Activated CD4-positive, CD25-positive, alpha-beta regulatory T cell treated with anti-CD3 and anti-CD28 coated beads, Interleukin-2, amount 50 U/mL, for 16 hours (primary cell): ENCODE measurements at places on chromosomes 7 and 10.

DNA sequence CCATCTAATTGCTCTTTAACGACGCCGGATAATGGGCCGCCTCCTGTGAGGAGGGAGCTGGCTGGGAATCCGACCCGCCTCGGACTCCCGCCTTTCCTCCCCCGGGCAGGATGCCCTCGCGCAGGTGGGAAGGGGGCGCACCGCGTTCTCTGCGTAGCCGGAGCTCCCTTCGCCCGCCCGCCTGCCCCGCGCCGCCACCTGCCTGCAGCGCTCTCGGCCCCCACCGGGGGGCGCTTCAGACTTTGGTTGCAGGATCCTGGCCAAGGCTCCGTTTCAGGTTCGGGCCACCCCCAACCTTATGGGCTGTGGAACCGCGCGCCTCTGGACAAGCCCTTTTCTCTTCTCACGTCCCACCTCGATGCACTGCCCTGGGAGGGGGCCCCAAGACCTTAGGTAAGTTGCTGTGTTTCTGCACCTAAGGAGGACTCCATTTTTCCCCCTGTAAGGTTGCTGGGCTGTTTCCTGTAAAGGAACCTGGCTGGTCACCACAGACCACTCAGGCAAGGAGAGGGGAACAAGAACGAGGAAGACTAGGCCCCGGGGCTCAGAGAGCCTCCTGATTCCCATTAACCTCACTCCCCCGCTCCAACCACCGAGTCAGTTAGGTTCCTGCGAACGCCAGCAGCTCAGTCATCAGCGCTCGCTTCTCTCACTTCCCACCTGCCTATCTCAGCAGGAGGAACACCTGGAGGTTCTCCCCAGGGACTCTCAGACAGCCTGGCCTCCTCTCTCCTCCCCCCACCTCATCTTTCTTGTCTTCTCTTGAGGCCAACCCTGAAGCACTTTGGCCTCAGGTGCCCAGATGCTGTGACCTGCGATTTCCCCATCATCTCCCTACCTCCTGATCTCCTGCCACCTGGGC lies 11.3 kb upstream of the KAZALD1 start:
- DNase-seq, result peak; percentile 50

DNA sequence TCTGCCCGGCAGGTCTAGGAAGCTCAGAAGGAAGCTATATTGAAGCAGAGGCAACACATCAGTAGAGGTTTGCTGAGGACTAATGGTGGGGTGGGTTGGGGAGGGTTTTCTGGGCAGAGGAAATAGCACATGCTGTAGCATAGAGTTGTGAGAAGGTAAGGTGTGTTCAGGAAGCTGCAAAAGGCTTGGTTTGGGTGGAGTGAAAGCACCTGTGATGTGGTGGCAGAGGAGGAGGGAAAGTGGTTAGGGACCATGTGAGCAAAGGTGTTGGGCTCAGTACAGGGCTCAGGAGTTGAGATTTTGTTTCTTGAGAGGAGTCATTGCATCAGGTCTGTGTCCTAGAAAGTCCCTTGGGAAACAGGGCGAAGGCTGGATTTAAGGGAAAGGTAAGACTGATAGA lies 294.6 kb downstream of the SORCS3 start:
- no peak for DNase-seq

DNA sequence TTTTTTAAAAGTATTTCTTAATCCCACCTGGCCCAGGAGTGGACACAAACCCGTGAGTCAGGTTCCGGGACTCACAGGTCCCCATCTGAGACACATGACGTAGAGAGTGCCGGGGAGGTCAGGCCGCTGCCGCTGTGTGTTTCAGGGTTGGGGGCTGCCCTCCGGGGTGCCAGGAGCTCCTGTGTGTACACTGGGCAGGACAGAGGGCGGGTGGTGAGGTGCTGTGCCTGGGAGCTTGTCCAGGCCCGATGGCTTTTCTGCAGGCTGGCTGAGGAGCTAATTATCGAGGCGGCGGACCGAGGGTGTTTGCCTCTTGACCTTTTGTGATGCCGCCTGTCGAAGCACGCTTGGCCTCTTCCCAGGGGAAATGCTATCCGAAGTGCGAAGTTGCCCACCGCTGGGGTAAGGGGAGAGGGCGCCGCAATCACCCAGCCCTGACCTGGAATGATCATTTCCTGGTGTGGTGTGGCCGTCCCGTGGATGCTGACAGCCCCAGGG lies 42.1 kb downstream of the FOXL3 start:
- DNase-seq, result no peak

DNA sequence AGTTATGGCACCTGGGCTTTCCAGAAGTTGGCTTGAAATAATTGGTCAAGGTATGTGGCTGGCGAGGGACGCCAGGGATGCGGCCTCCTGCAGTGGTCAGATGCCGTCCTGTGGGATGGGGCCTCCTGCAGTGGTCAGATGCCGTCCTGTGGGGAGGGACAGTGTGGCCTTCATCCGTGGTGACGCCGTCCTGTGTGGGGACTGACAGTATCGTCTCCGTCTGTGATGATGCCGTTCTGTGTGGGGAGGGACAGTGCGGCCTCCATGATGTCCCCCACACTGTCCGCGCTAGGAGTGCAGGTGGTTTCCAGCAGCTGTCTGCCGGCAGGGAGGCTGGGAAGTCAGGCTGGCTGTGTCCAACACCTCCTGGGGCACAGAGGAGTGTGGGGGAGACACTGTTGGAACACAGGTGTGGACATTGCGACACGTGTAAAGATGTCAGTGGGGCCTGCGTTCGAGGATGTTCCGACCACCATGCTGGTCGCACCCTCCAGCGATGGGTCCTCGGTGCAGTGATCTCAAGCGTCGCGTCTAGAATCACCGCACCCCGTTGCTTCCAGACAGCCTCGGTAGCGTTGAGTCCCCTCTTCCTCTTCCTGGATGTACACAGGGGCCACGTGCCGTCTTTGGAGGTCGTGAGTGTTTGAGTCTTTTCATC lies 52.6 kb downstream of the INPP5A start:
- DNase-seq, result no peak

DNA sequence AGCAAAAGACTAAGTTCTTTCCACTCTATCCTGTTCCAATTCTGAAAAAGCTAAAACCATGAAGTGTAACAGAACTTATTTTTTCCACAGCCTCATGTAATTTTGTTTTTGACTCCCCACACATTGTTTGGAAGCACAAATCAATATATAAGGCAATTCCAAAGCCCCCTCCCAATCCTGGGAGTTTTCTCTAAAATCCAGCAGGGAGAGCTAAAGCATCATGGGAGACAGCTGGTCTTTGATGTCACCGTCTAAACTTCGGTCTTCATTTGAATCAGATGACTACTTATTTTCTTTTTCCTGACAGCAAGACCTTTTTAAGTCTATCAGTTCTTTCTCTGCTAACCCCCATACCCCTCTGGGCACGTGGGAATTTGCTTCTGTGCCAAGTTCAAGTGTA lies 33.3 kb upstream of the PON1 start:
- no peak for DNase-seq

GRCh38 chr10:98300526-98301229 lies 32.7 kb upstream of the LOXL4 start:
- DNase-seq, result no peak

DNA sequence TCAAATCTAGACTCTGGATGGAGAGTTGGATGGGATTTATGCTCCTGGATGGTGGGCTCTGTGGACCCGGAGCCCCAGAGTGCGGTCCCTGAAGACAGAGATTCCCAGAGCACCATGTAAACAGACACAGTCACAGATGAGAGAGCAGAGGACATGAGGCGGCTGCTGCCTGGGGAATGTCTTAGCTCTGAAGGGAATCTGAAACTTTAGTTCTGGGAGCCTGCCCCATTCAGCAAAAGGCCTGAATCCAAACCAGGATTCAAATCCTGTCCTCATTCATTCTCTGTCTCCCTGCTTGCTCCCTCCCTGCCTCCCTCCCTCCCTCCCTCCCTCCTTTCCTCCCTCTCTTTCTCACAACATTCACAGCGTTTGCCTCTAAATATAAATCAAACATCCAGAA lies 49.5 kb upstream of the CALD1 start:
- no peak for DNase-seq

DNA sequence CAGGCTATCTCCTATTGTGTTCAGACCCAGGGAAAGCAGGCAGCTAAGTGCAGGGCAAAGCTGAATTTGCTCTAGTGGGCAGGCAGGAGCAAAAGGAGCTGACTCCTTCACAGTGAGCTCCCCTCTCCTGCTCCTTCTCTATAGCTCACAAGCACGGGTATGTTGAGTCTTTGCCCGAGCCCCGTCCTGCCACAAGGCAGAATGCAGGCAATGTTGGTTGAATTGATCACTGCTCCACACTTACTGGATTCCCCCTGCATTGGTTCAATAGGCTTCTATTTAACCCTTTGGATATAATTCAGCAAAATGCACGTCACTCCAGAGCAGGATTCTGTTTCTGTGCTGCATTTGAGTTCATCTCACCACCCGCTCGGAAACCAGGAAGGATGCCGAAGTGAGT lies 16.2 kb upstream of the C10orf90 start:
- no peak for DNase-seq

- no peak for DNase-seq
Measured at GRCh38 chr7:70487428-70487827, 644.5 kb upstream of the GALNT17 start.

DNA sequence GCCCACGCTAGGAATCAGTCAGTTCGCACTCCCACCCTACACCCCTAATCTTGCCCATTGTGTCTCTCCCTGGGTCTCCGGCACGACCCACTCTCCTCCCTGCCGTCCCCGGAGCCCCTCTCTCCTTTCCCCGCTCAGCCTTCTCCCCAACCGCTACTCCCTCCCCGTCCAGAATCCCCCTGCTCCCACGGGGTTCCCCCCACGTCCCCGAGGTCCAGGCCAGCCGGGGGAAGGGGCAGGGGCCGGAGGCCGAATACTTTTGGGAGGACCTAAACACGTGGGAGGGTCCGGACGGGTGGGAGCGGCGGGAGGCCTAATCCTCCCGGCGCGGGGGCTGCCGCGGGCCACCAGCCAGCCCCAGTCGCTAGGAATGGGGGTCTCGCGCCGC lies 560 bp downstream of the RARRES2 start:
- DNase-seq, result no peak

GRCh38 chr7:153529651-153530165 lies 522.5 kb upstream of the DPP6 start:
- no peak for DNase-seq

DNA sequence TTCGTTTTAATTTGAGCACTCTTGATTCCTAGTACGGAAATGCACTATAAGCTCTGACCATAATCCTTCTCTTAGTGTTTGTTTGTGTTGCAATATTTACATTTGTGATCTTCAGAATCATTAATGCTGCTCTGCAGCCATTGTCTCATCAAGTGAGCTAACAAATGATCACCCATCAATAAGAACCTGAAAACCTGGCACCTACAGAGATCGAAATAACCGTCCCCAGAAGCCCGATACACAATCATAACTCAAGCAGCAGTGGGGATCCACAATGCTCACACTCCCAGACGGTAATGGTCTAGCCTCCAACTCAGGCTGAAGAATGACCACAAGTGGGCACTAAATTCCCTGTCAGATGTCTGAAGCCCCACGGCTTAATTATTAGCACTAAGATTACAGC lies 156.0 kb upstream of the NFE2L3 start:
- DNase-seq, result no peak

DNA sequence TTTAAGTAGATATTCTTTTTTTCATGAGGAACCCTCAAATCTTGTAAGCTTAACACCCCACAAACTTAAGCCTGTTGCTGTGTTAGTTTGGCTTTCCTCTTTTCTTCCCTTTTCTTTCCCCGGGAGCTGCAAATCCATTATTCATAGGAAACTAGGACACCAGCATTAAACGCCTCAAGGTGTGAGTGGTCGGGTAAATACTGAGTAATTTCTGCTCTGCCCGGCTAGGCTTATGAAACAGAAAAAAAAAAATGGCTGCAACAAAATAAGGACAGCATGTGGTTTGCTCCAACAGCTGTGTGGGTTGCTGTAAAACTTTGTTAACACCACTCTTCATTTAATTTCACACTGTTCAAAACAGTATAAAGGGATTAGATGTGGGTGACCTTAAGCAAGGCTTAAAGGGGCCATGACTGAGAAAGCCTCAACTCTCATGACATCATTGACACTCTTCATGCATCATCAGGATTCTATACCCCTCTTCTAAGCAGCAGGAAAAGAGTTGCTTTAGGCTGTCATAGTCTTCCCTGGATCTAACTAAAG lies 104.1 kb downstream of the AOAH start:
- no peak for DNase-seq

GRCh38 chr7:81562581-81562980 lies 207.3 kb downstream of the HGF start:
- no peak for DNase-seq

- no peak for DNase-seq
Measured at GRCh38 chr7:100591596-100591995, 5.5 kb downstream of the FBXO24 start.

- DNase-seq, result no peak
Measured at GRCh38 chr10:123492016-123492415, 174.1 kb upstream of the GPR26 start.

- no peak for DNase-seq
Measured at GRCh38 chr7:7293092-7293491, 110.7 kb downstream of the C1GALT1 start.

GRCh38 chr10:5977471-5978229 lies at the start of gene IL15RA:
IL15RA (minus strand) TSS chr10:5977543; CDS start chr10:5977492, 51 bp downstream.
- DNase-seq, result peak; percentile 75

DNA sequence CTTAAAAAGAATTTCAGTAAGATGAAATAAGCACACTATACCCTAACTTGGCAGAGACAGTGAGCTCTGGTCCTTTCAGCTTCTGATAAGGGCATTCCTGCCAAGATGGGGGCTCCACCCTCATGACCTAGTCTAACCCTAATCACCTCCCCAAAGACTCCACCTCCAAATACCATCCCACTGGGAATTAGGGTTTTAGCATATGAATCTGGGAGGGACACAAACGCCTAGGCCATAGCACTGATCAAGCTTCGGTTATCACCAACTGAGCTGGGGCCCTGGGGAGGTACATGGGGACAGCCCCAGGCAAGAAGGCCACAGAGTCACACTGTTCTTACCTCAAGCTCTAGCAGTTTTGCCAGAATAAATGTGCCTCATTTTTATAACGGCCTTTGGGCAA lies 31.4 kb downstream of the PALS2 start:
- no peak for DNase-seq

- DNase-seq, result no peak
Measured at GRCh38 chr10:99656199-99657064, 2.9 kb upstream of the ENTPD7 start.

GRCh38 chr7:2710286-2710655 lies 22.3 kb downstream of the AMZ1 start:
- DNase-seq, result peak; percentile 43

DNA sequence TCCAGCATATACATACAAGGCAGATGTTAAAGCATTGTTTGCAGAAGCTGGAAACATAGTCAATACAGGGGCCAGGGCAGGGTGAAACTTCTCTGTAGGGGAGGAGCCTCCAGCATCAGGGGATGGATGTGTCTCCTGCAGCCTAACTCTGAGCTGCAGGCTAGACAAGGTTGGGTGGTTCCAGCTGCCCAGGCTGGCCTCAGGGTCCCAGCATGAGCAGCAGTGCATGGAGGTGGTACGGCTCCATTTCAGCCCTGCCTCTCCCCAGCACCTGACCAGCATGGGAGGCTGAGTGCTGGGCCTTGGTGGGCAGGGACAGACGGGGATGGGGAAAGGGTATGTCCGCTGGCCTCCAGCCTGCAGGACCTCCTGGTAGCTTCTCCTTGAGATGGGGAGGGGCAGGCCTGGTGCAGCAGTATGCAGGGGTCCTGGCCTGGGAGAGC lies 7.4 kb upstream of the TBRG4 start:
- no peak for DNase-seq
